Jurkat, Clone E6-1 (cell line): ENCODE measurements at places on chromosomes 6 and 20.

GRCh38 chr6:25462235-25462897 is 183.2 kb downstream of the CARMIL1 start:
- no peak for DNase-seq

GRCh38 chr6:14369717-14370116 is 252.1 kb downstream of the CD83 start:
- no peak for DNase-seq

- no peak for DNase-seq
Observed at GRCh38 chr6:31407699-31408098, 4.3 kb downstream of the MICA start.

- no peak for DNase-seq
Observed at GRCh38 chr6:36387440-36388303, at the start of gene ETV7. TSS of gene ETV7 (minus strand) at chr6:36387669. CDS start at chr6:36387541, 128 bp downstream.

DNA sequence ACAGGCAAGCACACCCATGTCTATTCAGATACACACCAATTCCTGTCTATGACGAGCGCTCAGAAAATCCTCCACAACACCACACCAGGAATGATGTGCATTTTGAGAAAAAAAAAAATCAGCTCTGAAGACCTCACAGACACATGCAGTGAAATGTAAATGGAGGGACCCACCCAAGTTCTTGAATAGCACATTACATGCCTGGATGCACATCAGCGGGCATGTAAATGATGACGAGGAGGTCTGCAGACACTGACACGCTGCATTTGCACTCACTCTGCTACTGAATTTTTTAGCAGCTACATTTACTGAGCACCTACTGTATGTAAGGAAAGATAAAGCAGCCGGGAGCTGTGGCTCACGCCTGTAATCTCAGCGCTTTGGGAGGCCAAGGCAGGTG is 14.7 kb downstream of the NRSN2 start:
- no peak for DNase-seq

DNA sequence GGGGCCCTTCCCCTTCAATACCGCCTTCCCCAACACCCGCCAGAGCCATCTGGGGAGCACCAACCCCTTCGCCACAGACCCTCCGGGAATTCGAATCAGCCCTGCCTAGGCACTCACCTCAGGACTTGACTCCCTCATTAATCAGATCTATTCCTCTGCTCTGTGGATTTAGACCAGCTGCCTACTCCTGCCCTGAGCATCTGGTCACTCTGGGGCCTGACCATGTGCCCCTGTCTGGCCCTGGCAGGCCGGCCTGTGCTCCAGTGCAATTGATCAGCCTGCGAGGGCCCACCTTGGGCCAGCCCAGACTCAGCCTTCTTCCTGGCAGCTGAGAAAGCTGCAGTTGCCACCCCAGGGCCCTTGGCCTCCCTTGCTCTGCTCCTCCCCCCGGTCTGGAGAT is 46.0 kb downstream of the GRM4 start:
- no peak for DNase-seq

GRCh38 chr6:3356056-3356823 is 97.5 kb downstream of the PSMG4 start:
- peak; percentile 73 for DNase-seq

- DNase-seq = peak; percentile 33
Observed at GRCh38 chr20:49979030-49979832, 3.5 kb upstream of the SNAI1 start.

- DNase-seq = no peak
Observed at GRCh38 chr6:165042912-165043311, 266.5 kb downstream of the C6orf118 start.

DNA sequence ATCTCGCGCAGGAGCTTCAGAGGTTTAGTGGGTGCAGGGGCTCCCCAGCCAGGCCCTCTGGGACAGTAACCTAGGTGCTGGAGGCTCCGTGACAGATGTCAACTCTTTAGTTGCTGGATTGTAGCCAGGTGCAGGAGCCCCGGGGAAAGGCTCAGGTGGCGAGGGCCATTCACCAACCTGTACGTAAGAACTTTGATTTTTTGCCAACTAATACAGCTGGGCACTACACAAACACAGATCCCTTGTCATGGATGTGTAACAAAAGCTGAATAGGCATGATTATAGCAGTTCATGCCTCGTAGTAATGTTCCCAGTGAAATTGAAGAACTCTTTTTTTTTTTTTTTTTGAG is 82.6 kb downstream of the CDC5L start:
- DNase-seq = no peak

DNA sequence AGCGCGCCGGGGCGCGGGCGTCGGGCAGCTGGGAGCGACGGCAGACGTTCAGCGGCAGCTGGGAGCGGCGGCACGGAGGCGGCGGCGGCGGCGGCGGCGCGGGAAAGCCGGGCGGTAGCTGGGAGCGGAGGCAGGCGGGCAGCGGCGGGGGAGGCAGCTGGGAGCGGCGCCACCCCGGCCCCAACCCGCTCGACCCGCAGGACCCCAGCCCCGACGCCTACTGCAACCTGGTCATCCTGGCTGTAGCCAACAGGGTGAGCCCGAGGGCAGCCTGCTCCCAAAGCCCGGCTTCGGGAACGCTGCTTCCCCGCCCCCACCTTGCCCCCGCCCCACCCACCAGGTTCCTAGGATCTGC is 8.9 kb downstream of the CCM2L start:
- no peak for DNase-seq

DNA sequence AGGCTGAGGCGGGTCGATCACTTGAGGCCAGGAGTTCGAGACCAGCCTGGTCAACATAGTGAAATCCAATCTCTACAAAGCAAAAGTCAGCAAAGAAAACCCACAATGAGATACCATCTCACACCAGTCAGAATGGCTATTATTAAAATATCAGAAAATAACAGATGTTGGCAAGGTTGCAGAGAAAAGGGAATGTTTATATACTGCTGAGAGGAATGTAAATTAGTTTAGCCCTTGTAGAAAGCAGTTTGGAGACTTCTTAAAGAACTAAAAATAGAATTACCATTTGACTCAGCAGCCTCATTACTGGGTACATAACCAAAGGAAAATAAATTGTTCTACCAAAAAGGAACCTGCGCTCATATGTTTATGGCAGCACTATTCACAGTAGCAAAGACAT is 16.7 kb upstream of the GCM1 start:
- DNase-seq = no peak

DNA sequence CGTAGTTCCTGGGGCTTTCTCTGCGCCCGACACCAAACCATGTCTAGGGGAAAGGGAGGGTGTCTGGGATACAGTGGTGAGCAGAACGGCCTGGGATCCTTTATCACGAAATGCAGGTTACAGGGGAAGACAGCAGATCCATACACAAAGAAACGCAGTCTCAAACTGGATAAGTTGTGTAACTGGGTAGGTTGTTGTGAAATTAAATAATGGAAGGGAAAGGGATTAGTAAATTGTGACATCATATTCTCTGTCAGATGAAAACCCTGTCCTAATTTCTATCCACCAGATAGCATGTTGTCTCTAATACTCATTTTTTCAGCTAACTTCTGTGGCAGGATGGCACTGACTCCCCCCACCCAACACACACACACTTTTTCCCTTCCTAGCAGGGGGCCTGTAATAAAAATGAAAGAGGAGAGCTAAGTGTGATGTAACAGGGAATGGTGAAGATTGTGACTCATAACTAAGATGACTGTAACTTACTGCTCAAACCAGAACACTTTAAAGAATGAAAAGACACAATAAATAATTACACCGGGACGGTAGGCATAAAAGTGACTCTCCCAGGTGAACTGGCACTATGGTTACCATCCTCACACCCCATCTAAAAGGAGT is 769 bp upstream of the TRPC4AP start:
- no peak for DNase-seq

- no peak for DNase-seq
Observed at GRCh38 chr20:48556956-48557355, 270.8 kb downstream of the PREX1 start.

DNA sequence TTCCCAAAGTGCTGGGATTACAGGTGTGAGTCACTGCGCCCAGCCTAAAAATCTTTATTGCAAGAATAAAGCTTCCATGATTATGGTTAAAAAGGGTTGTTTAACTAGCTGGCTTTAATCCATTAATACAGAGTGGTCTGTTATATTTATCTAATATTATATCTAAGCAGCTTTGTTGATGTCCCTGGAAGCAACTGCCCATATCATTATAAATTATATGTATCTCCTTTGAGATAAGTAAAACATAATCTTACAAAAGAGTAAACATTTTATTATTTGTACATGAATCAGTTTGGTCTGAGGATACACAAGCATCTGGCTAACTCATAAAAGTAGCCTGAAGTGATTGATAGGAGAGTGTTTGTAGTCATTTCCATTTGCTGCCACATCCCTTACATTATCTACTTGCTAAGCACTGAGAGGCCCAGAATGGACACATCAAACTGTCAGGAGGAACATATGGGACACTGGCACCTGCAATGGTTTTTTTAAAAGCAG is 46.9 kb downstream of the TRAF3IP2 start:
- DNase-seq = no peak

GRCh38 chr6:163790266-163790840 is 375.8 kb downstream of the QKI start:
- no peak for DNase-seq

DNA sequence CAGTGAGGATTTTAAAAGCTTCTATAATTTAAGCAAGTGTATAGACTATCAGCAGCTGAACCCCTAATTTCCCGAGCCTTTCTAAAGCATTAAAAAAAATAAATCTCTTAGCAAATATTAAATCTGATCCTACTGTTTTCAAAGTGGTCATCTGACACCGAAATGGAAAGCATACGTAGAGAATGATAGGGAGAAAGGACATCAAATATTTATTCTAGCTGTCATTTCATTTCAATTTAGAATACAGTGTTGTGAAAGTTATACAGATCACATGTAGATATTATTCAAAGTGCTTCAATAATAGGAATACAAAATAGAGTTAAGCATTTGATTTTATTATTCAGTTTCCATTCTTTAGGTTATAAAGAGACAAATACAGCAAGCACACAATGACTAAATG is 61.9 kb upstream of the PKIB start:
- DNase-seq = no peak
